LNCaP clone FGC (cell line): ENCODE measurements at places on chromosomes 11 and 22.

DNA sequence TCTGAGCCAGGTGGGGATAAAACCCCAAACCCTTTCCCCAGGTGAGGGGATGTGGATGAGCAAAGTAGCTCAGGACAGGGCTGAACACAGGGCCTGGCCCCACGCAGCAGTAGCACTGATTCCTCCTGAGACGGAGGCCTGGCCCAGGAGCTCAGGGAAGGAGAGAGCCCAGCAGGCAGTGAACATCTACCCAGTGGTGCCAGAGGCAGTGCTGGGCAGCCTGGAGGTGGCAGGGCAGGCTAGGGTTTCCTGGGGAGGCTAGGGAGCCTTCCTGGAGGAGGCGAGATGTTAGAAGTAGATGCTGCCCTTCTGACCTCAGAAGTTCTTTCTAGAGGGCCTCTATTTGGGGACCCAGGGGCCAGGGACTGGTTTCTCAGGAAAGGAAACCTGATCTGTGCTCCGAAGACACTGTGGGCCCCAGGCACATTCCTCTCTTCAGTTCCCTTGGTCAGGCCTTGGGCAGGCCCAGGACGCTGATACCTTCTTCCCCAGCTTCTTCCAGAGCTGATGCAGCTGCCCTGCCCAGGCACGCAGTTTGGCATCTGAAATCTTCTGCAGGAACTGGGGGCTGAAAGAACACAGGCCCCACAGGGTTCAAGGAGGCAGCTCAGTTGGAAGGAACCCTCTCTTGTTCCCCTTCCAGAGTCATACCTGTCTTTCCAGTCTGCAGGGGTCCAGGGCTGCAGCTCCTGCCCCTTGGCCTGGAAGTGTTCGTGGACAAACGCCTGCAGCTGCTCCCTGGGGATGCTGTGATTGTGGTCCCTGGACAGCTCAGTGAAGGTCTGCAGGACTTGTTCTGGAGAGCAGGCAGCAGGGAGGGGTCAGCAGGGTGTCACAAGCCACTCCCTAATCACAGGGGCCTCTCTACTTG lies 16.8 kb downstream of the TREH start:
- DNase-seq: no peak

DNA sequence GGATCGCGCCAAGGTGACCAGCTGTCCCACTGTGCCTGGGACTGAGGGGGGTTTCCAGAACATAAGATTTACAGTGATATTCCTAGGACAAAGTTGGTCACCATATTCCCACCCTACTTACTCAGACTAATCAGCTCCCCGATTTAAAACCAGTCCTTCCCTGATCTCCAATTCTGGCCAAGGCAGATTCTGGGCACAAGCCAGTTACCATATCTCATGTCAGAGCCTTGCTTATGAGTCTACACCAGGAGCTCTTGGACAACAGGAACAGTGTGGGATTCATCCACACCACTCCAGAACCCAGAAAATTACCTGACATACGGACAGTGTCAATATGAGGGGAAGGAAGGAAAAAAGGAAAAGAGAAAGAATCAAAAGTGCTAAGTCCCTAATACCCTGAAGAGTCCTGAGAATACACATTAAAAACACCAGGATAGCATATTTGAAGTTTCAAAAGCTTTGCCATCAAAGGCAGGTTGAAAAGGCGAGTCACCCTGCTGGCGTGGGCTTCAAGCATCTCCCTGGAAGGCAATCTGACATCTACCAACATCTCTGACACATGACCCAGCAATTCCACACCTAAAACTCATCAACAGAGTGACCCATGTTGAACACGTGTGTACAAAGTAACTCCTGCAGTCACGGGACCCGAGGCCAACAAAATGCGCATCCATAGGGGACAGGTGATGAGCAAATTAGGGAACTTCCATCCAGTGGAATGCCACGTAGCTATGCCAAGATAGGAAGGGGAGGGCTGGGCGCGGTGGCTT lies 8.0 kb upstream of the IL2RB start:
- no peak for DNase-seq

- DNase-seq: peak; percentile 33
These were observed 94.2 kb downstream of the FCHSD2 start for GRCh38 chr11:73047773-73048371.

- DNase-seq: no peak
These were observed 34.4 kb upstream of the FJX1 start for GRCh38 chr11:35583843-35584242.

- DNase-seq: no peak
These were observed 23.5 kb downstream of the MCAM start for GRCh38 chr11:119293461-119293860.

- no peak for DNase-seq
These were observed 159 bp downstream of the FZD4 start for GRCh38 chr11:86955111-86955360.

DNA sequence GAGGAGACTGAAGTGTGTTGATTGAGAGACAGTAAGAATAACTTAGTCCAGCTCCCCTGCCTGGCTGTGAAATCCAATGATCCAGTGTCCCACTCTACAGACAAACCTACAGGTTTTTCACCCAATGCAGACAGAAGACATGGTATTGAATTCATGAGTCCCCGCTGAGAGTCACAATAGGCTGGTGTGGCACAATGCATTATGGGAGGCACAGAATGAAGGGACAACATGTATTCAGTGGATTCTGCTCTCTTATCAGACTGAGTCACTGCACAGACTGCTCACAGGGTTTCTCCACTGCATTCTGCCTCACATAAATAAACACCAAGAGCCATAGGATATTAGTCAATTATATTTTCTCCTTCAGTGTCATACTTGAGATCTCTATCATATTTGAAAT lies 55.2 kb upstream of the TOP3B start:
- no peak for DNase-seq

DNA sequence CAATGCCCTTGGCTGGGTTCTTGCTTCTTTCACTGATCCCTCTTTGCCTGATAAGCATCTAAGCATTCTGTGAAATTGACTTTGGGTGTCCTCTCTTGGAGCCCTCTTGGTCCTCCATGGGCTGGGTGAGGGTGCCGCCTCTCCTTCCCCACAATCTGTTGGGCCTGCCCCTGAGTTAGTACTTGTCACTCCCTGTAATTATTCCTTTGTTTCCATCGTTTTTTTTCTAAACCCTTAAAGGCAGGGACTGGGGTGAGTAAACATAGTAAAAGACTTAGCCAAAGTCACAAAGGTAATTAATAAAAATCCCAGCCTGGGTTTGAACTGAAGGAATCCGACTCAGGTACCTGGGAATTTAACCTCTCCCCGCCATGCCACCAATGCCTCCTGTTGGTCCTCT lies 188.1 kb downstream of the MYO18B start:
- no peak for DNase-seq

- DNase-seq: no peak
These were observed 13.4 kb downstream of the VWCE start for GRCh38 chr11:61281581-61282250.

GRCh38 chr11:36688571-36689291 lies 90.7 kb upstream of the RAG2 start:
- DNase-seq: no peak

- no peak for DNase-seq
These were observed 46.1 kb upstream of the SHISAL1 start for GRCh38 chr22:44358709-44359440.

DNA sequence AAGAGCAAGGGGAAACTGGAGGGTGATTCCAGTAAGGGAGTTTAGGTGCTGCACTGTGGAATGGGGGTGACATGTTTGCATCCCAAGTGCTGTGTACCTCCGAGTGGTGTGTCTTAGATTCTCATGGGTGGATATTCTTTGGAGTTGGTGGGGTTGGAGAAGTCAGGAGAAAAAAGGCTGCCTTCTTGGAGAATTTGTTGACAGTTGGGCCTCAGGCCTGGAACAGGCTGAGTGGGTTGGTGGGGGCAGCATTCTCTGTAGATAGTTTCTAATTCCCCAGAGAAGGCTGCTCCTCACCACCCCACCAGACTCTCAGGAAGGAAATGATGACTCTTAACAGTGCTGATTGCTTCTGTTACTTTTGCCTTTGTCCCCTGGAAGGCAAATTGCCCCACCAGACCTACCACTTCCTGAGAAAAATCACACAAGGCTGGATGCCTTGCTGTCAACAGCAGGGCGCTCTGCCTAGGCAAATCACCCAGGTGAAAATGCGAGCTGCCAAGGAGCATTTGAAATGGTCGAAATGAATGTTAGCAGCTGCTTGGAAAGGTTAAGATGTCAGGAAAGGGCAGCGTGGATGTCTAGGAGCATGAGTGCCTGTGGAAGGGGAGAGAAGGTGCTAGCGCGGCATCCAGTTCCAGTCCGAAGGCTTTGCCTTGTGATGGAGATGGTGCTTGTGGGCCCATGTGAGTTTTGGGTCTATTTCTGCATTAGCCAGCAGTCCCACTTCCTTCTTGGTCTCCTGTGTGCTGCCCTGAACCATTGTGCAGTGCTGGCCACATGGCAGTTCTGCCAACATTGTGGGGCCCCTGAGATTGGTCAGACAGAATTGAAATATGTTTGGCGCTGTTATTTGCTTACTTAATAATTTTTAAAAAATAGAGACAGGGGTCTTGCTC lies 29.7 kb upstream of the SORL1-AS1 start:
- DNase-seq: no peak

GRCh38 chr11:121924191-121924590 lies 191.8 kb downstream of the BLID start:
- DNase-seq: no peak

GRCh38 chr11:3147257-3147619 lies 17.9 kb downstream of the OSBPL5 start:
- no peak for DNase-seq

DNA sequence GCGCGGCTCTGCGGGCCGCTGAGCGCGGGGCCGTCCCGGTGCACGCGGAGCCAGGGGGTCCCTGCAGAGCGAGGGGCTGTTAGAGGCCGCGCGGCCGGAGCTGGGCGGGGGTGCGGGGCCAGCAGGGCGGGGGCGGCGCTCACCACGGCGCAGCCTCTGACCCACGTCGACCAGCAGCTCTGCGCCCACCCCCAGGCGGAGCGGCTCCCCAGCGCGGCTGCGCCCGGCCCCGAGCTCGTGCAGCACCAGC lies 385 bp upstream of the SCO2 start:
- no peak for DNase-seq

GRCh38 chr11:61659413-61660196 lies 20.6 kb upstream of the DAGLA start:
- no peak for DNase-seq

DNA sequence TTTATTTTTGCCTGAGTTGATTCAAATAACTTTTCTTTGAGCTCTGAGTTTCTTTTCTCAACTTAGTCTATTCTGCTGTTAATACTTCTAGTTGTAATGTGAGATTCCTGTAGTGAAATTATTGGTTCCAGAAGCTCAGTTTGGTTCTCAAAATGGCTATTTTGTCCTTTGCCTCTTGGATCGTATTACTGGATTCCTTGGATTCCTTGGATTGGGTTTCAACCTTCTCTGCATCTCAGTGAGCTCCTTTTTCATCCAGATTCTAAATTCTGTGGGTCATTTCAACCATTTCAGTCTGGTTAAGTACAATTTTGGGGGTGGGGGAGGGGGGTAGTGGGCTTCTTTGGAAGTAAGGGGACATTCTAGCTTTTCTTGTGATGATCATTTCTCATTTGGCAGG lies 341.1 kb upstream of the CNTN5 start:
- no peak for DNase-seq

- DNase-seq: no peak
These were observed 1296.3 kb downstream of the LRRC4C start for GRCh38 chr11:40162901-40163883.

GRCh38 chr22:49993649-49994360 lies 18.8 kb downstream of the IL17REL start:
- no peak for DNase-seq

- DNase-seq: no peak
These were observed 601.1 kb downstream of the JRKL start for GRCh38 chr11:96990914-96991313.

GRCh38 chr11:77259641-77260040 lies 41.8 kb downstream of the GDPD4 start:
- DNase-seq: no peak

DNA sequence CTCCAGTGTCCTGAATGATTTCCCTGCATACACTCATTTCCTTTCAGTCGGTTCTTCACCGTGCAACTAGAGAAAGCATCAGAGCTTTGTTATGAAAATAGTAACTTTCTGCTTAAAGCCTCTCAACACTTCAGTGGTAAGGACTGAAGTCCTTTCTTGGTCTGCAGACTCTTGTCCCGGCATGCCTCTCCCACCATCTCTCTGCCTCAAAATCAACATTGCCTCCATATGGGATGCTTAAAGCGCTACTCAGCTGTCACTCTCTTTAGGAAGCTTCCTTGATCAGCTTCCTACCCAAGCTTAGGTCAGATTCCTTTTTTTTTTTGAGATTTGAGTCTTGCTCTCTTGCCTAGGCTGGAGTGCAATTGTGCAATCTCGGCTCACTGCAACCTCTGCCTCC lies 36.7 kb downstream of the APLP2 start:
- DNase-seq: no peak

DNA sequence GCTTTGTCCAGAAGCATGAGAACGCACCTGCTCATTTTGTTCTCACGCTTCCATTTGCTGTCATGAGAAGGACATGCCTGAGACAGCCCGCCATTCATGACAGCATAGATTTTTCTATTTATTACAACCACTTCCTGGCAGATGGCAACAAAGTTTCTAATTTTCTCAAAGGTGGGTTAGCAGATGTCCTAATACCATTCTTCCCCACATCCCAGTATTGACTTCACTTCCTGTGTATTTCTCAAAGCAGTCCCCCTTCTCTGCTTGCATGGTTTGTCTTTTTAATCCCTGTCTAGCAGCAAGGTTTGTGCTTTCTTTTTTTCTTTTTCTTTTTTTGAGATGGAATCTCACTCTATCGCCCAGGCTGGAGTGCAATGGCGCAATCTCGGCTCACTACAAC lies 94.3 kb downstream of the ISX start:
- no peak for DNase-seq

GRCh38 chr22:46379066-46379930 lies 43.8 kb downstream of the TRMU start:
- no peak for DNase-seq

DNA sequence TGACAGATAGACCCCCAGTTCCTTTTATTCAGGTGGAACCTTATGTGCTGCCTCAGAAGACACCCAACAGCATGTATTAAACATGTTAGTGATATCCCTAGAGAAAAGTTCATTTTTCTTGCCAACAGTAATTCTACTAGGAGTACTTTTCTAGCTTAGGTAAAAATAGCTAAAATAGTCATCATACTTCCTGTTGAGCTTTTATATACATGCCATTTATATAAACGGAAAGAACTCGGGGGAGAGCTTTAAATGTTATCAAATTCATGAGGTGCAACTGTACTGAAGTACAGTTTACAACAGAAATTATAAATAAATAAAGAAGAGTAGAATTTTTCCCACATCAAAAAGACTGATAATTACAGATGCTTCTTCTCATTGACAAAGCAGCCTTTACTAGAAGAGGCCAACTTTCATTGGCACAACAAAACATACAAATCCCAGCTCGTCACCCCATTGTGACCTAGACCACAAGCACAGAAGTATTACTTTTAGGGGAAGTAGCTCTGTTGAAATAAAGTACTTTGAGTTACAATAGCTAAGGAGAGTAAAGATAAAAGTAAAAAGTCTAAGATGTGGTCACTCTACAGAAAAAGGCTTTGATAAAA lies 59.1 kb upstream of the POU2AF2 start:
- DNase-seq: no peak

GRCh38 chr11:35088676-35089075 lies 50.3 kb upstream of the CD44 start:
- peak; percentile 8 for DNase-seq

DNA sequence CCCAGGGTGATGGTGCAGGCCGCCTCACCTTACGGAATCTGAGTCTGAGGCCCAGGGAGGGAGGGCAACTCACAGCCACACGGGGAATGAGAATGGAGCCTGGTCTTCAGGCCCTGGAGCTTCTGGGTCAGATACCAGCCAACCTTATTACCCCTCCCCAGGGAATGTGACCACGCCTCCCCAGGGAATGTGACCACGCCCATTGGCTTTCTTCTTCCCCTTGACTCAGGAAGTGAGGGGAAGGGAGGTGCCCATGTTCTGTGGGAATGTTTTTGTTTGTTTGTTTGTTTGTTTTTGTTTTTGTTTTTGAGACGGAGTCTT lies 57.5 kb upstream of the RBFOX2 start:
- no peak for DNase-seq
